ENCODE measurements at places on chromosomes 4 and X.

DNA sequence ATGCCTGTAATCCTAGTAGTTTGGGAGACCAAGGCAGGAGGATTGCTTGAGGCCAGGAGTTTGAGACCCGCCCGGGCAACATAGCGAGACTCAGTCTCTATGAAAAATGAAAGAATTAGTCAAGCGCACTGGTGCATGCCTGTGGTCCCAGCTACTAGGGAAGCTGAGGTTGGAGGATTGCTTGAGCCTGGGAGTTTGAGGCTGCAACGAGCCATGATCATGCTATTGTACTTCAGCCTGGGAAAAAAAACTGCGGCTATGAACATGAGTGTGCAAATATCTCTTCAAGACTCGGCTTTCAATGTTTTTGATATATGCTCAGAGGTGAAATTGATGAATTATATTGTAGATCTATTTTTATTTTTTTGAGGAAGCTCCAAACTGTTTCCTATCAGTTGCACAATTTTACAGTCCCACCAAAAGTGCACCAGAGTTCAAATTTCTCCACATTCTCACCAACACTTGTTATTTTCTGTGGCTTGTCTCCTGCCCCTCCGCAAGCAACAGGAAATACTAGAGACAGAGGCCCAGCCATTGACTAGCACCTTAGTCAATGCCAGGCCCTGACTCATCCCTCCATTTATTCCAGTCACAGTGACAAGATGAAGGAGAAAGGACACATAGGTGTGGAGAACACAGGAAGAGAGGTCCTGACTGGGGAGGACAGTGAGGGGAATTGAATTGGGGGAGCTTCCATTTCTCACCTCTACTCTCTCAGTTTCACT lies 33.1 kb upstream of the ZNF41 start:
- no peak for DNase-seq

DNA sequence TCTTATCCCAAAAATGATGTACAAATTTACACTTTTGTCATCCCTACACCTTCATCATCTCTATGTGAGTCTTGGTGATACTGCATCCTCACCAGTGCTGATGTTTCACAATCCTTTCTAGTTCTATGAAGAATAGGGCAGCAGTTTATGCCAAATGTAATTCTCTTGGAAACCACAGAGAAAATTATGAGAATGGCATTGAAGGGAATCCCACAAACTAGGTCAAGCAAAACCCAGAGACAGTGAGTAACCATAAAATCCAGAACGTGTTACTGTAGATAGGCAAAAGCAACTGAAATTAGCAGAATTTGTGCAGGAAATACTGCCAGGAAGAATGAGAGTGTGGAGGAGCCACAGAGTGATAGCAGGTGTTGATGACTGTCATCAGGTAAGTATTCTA lies 24.5 kb downstream of the IL15 start:
- no peak for DNase-seq

DNA sequence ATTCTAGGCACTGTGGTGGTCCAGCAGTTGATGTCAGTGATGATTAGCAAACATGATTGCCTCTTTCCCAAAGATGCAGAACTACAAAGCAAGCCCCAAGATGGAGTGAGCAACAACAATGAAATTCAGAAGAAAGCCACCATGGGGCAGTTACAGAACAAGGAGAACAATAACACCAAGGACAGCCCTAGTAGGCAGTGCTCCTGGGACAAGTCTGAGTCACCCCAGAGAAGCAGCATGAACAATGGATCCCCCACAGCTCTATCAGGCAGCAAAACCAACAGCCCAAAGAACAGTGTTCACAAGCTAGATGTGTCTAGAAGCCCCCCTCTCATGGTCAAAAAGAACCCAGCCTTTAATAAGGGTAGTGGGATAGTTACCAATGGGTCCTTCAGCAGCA lies 365.3 kb downstream of the MAPK10 start:
- DNase-seq, result no peak

DNA sequence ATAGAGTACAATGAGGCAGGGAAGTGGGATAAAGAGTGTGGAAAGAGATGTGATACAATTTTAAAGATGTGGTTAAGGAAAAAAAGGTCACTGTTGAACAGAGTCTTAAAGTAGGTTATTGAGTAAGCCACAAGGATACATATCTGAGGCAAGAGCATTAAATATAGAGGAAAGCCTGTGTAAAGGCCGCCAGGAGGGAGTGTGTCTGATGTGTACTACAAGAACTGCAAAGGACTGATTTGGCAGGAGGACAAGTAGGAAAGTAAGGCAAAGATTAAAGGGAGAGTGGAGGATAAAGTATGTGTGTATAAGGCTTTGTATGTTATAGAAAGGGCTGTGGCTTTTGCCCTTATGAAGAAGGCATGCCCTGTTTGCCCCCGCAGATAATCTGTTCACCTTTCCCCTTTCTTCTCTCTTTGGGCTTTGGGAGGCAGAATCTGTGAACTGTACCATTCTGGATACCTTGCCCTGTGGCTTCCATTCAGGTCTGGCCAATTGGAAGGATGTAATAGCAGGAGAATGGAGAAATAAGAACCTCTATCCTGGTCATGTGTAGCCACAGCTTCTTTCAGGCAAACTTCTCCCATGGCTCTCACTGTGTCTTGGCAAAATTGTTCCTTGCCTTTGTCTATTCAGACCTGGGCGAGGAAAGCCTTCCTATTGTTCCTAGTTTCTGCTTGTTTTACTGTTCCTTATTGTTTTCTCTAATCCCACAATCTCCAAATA lies 68.9 kb upstream of the FAM47B start:
- DNase-seq, result no peak

GRCh38 chr4:30802622-30803323 lies 82.6 kb downstream of the PCDH7 start:
- DNase-seq, result no peak

DNA sequence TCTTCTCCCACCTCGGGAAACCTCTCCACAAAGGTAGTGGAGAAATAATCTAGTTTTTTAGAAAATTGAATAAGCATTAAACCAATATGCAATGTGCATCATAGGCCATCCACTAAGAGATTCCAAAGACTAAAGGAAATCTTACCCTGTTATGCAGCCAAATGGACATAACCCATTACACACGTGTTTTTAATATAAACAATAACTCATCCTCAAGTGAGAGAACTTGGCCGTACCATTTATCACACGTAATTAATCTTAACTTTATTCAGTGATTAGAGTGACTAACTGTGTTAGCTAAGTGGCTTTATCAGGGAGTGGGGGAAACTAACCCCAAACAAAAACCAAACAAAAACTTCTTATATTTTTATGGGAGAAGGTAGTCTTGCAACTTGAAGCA lies 57.8 kb downstream of the AFM start:
- DNase-seq, result no peak

DNA sequence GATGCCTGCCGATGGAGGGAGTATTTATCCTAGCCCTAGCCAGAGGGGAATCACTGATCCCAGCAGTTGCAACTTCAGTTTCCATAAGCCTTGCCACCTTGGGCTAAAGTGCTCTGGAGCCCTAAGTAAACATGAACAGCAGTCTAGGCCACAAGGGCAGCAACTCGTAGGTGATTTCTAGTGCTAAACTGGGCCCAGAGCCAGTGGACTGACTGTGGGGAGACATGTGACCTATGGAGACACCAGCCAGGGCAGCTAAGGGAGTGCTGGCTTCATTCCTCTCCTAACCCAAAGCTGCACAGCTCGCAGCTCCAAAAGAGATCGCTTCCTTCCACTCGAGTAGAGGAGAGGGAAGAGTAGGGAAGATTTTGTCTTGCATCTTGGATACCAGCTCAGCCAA lies 120.8 kb upstream of the MAGEA10 start:
- no peak for DNase-seq

DNA sequence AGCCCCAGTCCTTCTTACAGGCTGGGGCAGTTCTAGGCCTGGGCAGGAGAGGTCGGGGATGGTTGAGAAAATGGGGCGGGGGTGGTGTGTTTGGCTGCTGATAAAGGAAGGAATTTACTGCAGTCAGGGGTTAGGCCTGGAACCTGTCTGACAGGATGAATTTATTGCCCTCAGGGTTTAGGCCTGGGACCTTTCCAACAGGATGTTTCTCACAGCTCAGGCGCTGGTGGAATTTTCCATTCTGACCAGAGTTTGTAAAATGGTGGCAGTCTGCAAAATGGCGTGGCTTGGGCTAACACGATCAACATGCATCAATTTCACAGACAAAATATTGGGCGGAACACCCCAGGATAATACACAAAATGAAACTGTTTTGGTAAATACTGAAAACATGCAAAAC lies 83.5 kb upstream of the SPIN4 start:
- no peak for DNase-seq

GRCh38 chr4:45324455-45325417 lies 598.4 kb upstream of the GNPDA2 start:
- DNase-seq, result no peak

GRCh38 chr4:52956691-52957090 lies 94.6 kb downstream of the RASL11B start:
- no peak for DNase-seq

DNA sequence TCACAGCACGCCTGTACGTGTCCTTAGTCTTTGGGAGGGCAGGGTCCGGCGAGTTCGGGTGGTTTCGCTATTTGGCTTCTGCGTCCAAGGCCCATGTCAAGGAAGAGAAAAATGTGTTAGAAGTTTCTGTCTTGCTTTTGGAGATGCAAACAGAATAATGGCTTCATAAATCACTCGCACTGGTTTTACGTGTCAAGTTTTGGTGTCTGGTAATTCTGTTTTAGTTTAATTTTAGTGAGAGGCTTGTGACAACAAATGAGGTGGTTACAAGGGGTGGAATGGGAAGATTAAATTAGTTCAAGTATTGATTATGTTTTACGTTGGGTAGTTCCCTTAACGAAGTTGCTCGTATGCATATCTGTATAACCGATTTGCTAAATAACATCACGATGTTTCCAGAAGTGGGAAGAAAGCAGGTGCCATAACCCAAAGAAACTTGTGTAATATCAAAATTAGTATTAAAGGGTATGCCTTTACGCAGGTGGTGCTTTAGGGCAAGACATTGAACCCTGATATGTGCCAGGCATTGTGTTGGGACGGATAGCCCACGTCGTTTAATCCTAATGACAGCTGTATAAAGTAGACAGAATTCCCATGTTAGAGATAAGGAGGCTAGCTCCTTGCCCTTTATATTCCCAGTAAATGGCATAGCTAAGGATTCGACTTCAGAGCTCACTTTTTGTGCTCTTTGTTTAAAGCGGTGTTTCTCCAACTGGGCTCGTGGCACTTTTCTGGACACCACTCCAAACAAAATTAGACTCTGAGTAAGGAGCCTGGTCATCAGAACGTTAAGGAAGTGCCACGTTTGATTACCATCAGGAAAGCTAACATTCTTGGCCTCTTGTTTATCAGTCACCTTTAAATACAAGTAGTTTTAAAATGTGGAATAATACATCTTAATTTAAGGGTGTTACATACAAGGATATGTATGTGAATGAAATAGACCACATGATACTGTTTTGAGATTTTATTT lies 843 bp downstream of the RPL34 start:
- no peak for DNase-seq

DNA sequence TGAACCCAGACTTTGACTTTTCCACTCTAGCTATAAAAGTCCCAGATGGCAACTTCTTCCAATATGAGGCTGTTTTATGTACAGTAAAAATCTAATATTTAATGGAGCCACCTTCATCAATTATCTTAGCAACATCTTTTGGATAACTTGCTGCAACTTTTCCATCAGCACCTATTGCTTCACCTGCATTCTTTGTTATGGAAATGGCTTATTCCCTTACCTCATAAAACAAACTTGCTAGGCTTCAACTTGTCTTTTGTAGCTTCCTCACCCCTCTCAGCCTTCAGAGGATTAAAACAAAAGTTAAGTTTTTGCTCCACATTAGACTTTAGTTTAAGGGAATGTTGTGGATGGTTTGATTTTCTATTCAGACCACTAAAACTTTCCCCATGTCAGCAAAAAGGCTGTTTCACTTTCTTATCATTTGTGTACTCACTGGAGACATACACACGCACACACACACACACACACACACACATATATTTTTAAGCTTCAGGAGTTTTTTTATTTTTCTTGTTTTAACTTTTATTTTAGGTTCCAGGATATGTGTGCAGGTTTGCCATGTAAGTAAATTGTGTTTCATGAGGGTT lies 1296.1 kb upstream of the PABPC4L start:
- DNase-seq, result no peak

GRCh38 chr4:56641494-56642051 lies 39.5 kb downstream of the HOPX start:
- DNase-seq, result no peak

DNA sequence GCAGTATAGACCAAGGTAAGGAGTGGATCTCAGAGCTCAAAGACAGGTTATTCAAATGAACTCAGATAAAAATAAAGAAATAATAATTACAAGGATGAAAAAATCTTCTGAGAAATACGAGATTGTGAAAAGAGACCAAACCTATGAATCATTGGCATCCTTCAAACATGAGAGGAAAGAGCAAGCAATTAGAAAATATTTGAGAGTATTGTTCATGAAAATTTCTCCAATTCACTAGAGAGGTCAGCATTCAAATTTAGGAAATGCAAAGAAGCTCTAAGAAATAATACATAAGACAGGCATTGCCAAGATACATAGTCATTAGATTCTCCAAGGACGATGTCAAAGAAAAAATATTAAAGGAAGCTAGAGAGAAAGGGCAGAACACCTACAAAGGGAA lies 93.5 kb upstream of the GALNTL6 start:
- DNase-seq, result no peak

- DNase-seq, result no peak
Measured at GRCh38 chr4:144174401-144175067, 34.0 kb upstream of the GYPA start.

- no peak for DNase-seq
Measured at GRCh38 chr4:7141151-7141834, 51.0 kb upstream of the SORCS2 start.

DNA sequence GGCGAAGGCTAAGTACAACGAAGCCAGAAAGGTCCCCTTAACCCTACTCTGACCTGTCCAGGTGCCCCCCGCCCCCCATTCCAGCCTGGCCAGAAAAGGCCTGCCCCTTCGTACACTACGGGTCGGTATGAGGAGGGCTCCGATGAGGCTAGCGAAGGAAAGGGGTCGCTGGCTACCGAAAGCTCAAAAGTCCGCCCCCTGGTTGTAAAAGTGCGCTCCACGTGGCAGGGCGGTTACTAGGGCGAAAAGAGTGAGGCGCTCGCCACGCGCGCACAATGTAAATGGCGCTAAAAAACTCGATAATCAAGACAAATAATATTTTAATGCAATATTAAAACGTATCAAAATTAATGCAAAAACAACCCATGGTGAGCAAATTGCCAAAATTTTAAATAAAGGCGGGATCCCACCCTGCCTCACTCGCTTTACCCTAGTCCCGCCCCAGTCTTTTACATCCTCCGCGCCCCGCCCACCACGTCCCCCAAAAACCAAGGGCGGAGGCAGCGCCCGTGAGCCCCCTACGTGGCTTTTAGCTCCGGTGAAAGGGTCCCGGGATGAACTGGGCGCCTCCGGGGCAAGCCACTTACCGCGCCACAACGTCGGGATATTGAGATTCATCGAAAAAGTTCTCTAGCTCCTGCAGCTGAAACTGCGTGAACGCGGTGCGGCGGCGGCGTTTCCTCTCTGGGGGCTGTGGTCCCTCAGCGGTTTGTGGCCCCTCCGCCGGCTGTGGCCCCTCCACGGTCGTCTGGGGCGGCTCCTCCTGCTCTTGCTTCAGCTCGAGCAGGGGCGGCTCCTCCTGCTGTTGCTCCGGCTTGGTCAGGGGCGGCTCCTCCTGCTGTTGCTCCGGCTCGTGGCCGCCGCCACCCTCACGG lies 929 bp downstream of the ESX1 start:
- no peak for DNase-seq
